ENCODE measurements at places on chromosomes 6 and 20. TPM values are rescaled to one million over a fixed set of nuclear protein-coding genes. Genes with fewer than 3 reads are reported as not detected.

Gene MROH8
- total RNA-seq = 5.5 TPM

Gene SLC22A1
- not detected for total RNA-seq

Gene SPEF1
- not detected for total RNA-seq

Gene LRRC73
- 2.1 TPM for total RNA-seq

Gene DAAM2
- 18.2 TPM for total RNA-seq

DNA sequence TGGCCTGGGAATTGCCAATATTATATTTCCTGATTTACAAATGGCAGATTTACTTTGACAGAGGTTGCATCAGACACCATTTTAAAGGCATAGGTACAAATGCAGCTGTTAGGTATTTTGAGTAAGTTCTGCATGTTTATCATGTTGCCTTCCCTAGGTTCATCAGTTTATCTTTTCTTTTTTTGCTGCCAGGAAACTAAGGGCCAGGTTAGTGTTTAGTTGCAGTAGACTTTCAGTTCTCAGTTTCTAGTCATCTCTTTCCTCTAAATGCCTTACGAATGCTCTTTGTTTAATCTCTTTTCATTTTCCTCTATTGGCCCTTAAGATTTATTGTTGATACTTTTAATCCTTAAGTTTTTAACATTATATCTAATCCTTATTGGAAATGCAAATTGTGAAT is 129.9 kb downstream of the SMAP1 start:
- DNase-seq = no peak
- H3K4me3 ChIP-seq = no peak overlapping the region
- peaks cover 3% of the 10 kb centered on the region for H3K36me3 ChIP-seq
- H3K27me3 ChIP-seq = no peaks in the 10 kb centered on the region
- no peak overlapping the region for H3K27ac ChIP-seq

DNA sequence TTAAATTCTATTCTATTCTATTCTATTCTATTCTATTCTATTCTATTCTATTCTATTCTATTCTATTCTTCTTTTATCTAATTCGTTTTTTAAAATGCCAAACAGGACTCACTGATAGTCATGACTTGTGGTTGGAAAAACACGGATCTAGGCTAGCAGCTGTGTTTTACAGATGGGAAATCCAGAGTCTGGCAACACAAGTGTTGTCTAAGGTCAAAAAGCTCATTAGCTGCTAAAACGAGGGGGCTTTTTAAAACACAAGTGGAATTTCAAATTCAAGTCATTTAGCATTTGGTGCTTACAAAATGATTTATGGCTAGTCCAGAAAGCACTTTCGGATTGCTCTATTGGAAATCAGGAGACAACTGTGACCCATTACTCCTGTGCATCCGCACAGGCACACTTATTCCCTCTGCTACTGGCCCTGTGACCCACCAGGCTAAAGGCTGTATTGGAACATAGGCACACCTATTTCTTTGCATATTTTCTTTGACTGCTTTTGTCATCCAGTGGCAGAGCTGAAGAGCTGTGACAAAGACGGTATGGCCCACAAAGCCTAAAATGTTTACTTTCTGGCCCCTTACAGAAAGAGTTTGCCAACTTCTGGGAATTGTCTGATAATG is 17.8 kb upstream of the MLIP start:
- no peaks in the 10 kb centered on the region for H3K36me3 ChIP-seq
- DNase-seq = no peak
- H3K4me3 ChIP-seq = no peak overlapping the region

DNA sequence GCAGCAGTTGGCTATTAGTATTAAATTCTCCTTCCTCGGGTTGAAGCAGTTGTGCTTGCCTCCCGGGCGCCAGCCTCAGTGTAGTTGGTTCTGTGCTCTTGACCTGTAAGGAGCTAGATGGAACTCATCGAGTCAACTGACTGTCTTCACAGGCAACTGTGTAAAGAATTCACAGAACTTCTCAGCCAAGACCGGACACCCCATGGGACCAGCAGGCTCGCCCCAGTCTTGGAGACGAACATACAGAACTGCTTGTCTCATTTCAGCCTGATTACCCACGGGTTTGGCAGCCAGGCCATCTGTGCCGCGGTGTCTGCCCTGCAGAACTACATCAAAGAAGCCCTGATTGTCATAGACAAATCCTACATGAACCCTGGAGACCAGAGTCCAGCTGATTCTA is 8.5 kb downstream of the TFAP2C start:
- H3K27ac ChIP-seq = no peak overlapping the region
- no peaks in the 10 kb centered on the region for H3K4me1 ChIP-seq
- DNase-seq = no peak
- no peaks in the 10 kb centered on the region for H3K36me3 ChIP-seq
- peaks cover 53% of the 10 kb centered on the region for H3K27me3 ChIP-seq
- no peak overlapping the region for H3K4me3 ChIP-seq
